ENCODE measurements at places on chromosomes 12 and 14. TPM values are rescaled to one million over a fixed set of nuclear protein-coding genes. Genes with fewer than 3 reads are reported as not detected.

Gene SLC16A7
- 50.0 TPM for total RNA-seq

Gene DEPDC4
- 3.2 TPM for total RNA-seq

Gene YY1
- 42.5 TPM for total RNA-seq

Gene TTC5
- 25.2 TPM for total RNA-seq

Gene KIF5A
- 0.50 TPM for total RNA-seq

Gene TSPAN9
- total RNA-seq: 24.6 TPM

Gene PDE6H
- not detected for total RNA-seq

Gene AKAP5
- 0.44 TPM for total RNA-seq

Gene NOVA1
- total RNA-seq: 4.1 TPM

Gene MYH6
- not detected for total RNA-seq

Gene CLMN
- 0.22 TPM for total RNA-seq

Gene PLEKHG3
- 3.3 TPM for total RNA-seq

Gene NGB
- total RNA-seq: not detected

Gene SLIRP
- total RNA-seq: 234 TPM

Gene SETD3
- total RNA-seq: 49.9 TPM

Gene OTUB2
- total RNA-seq: 2.4 TPM

Gene KERA
- not detected for total RNA-seq

Gene PPFIBP1
- total RNA-seq: 140 TPM

Gene CCDC184
- 0.22 TPM for total RNA-seq

Gene IGF1
- total RNA-seq: 0.25 TPM

Gene STAT6
- total RNA-seq: 61.0 TPM

Gene ABCC9
- total RNA-seq: 37.9 TPM

Gene RIMBP2
- total RNA-seq: under 0.01 TPM

Gene OTOGL
- total RNA-seq: under 0.01 TPM

Gene KRT72
- not detected for total RNA-seq

All from uterine smooth muscle cell (primary cell).